Foreskin melanocyte (primary cell): ENCODE measurements at places on chromosomes 6 and 20.

- DNase-seq = no peak
Observed at GRCh38 chr20:59386809-59387208, 86.4 kb downstream of the EDN3 start.

- DNase-seq = peak; percentile 3
Observed at GRCh38 chr6:81682235-81682795, 70.2 kb downstream of the TENT5A start.

- no peak for DNase-seq
Observed at GRCh38 chr6:37177935-37178517, 8.1 kb downstream of the PIM1 start.

GRCh38 chr6:123022975-123023374, 26.9 kb downstream of the CLVS2 start:
- no peak for DNase-seq

DNA sequence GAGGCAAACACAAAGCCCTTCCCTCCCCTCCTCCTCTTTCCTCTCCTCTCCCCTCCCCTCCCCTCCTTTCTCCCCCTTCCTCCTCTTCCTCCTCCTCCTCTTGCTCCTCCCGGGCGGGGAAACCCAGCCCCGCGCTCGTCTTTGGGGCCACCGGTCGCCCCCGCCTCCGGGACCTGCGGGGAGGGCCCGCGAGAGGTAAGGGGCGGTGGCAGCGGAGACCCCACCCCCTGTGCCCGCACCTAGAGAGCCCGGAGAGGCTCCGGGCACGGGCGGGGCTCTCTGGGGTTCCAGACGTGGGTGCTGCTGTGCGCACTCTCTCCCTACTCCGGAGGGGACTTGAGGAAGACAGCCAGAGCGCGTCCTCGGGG, at the start of gene RIN2:
Gene RIN2, plus strand, starts transcription at position 126 of the 368 bp plus-strand sequence. CDS start 131,344 bp downstream, outside the sequence.
- DNase-seq = no peak

DNA sequence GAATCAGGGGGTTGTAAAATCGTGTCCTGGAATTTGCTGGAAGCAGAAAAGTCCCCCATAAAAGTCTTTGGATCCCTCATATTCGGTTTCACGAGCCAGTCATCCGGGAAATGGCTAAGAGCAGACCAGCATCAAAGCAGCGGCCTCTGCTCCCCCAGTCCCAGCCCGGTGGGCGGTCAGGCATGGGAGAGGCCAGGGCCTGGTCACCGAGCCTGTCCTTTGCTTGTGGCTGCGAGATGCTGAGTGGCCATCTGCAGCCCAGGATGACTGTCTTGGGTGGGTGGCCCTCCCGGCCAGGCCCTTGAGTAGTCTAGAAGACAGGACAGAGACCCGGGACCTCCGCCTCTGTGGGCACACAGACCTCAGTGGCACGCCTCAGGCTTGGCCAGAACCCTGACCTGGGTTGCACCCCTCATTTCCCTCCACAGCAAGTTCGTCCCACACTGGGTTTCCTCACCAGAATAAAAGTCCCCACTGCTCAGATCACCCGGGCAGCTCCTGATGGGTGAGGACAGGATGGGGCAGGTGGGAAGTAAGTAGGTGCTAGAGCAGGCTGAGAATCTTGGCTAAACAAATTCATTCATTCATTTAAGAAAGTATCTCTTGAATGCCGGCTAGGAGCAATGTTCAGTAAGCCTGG, 172.1 kb downstream of the BMP7 start:
- no peak for DNase-seq

DNA sequence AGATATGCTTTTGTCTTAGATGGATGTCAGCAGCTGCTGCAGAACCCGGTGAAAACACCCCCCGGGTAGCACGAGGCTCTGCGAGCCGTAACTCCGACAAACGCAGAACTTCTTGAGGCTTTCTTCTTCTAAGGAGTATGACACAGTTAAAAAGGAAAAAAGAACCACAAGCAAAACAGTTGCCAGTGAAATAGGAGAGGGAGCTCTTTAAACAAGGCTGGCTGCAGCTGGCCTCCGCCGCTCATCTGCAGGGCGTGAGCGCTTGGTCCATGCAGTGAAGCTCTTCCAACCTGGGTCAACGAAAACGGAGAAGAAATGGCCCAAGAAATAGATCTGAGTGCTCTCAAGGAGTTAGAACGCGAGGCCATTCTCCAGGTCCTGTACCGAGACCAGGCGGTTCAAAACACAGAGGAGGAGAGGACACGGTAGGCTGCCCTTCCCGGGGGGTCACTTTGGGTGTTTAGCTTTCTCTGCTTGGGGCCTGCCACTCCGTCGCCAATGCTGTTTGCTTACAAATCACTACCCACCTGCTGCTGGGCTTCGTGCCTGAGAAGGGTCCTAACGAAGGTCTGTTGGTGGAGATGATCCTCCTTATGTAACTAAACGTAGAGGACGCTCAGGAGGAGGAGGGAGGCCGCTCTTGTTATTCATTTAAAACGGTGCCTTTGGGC, 13.2 kb downstream of the SYTL3 start:
- DNase-seq = peak; percentile 66

DNA sequence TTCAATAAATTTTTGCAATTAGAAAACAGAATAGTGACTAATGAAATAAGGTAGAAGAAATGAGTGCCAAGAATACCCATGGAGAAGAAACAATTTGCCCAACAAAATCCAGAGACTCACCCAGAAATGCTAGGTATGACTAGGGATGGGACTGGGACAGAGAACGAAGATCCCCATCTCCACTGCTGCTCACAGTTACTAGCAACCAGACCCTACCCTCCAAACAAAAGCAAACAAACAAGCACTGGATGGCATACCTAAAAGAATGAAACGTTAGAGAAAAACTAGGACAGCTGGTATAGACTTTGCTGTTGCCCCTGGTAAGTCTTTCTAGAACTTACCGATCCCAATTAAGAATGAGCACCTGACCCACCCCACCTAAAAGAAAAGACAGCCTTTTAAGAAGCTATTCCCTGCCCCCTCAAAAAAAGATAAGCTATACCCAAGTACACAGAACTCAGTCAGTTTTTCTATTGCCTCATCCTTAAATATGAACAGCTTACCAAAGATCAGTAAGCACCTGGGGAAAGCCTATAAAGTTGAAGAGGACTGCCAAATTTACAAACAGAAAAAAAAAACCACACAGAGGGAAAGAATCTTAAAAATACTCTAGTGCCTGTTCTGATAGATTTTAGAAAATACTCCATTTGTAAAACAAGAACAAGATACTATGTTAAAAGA, 31.7 kb downstream of the REPS1 start:
- no peak for DNase-seq

GRCh38 chr6:16196260-16196983, 42.0 kb upstream of the GMPR start:
- DNase-seq = no peak

DNA sequence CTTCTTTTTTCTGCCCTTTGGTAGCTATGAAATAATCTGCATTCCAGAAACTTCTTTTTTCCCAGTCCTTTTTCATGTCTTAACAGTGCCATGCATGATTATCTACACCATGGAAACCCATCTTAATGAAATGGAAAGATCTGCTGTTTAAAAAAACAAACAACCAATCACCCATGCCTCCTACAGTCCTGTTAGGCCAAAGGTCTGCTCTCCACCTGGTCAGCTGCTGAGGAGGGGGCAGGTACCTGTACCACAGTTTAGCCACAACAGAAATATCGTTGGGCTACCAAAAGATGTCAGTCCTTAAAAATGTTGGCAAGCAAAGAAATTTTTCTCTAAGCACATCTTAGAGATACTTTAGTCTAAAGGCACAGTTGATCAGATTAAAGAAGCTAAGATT, 112.6 kb downstream of the SLC16A10 start:
- DNase-seq = no peak

DNA sequence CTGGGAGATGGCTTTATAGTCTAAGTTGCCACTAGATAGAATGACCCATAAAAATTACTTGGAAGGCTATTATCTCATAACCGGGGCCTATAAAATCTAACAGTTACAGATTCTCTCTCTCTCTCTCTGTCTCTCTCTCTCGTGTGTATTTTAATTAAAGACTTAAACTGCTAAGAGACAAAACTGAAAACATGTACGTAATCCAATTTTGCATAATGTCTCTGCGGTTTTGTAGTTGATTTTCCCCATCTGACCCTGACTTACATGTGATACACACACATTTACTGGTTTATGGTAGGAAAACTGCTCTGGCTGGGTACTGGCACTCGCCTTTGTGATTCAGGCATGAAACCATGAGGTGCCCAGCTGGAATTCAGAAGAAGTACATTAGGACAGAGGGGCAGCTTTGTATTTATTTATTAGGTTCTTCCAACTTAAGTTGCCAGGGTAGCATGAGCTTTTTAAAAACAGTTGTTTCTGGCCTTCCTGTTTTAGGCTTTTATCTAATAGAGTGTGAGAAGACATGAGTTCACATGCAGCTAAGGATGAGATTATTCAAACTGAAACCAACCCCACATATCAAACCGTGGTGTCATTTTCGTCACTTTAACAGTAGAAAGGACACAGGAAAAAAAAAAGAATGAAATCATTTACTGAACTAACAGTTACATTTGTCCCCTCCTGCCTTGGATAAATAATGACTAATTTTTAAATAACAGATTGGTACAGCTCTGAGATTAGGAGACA, 182.5 kb downstream of the GMPR start:
- DNase-seq = no peak

GRCh38 chr6:94270091-94270948, 851.0 kb upstream of the EPHA7 start:
- no peak for DNase-seq

GRCh38 chr6:13239530-13240455, 88.5 kb downstream of the TBC1D7 start:
- DNase-seq = peak; percentile 88

DNA sequence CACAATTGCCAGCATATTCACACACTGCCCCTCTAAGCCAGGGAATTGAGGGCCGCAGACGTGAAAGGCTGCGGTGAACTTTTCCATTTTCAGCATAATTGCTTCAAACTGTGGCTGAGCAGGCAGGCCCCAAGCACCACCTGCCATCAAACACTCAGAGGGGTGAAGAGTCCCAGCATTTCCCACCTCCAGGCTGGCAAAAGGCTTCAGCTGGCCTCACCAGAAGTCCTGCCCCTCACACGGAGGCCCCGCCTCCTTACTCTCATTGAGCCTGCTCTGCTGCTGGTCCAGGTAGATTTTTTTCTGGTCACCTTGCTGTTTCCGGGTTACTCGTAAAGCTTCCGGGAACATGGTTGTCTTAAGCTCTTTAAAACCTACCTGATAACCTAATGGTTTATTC, 52.0 kb upstream of the PRELID3B start:
- DNase-seq = no peak

GRCh38 chr6:158033077-158033750, 51.6 kb downstream of the SYNJ2 start:
- DNase-seq = no peak

DNA sequence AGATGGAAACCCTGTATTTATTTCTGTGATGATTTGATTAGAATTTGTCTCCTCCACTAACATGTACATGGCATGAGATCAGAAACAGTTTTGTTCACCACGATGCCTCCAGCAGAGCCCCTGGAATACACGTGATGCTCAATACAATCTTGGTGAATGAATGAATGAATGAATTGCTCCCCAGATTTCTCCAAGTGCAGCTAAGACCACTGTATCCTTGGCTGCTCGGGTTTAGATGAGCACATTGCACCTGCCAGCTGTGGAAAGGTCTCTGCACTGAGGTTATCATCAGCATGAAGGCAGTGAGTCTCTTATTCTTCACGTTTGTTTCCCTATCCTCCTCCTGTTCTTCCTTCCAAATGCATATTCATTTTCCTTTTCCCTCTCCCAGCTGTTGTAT, 17.9 kb downstream of the CASS4 start:
- DNase-seq = no peak

DNA sequence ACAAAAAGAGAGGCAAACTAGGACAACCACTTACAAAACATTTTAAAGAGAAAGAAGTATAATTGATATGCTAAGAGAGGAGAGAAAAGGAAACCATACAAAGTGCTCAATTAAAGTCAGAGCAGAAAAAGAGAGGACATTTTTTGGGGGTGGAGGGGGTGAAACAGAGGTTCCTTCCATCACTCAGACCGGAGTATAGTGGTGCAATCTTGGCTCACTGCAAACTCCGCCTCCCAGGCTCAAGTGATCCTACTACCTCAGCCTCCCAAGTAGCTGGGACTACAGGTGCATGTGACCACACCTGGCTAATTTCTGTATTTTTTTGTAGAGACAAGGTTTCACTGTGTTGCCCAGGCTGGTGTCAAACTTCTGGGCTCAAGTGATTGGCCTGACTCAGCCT, 9.4 kb downstream of the WASF1 start:
- DNase-seq = no peak

- no peak for DNase-seq
Observed at GRCh38 chr6:72461144-72461543, 160.7 kb upstream of the KCNQ5 start.

DNA sequence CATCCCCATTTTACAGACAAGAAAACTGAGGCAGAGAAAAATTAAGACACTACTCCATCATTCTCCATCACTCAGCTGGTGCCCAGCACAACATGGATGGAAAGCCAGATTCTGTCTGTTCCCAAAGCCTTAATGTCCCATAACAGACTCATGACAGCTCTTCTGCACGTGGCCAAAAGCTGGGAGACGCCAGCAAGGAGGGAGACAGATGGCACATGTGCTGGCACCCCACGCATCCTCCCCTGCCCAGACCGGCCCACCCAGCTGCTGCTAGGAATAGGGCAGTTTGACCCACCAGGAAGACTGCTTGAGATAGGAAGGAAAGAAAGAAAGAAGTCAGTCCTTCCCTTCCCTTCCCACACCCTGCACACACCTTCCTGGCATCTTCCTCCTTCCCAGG, 96.3 kb downstream of the PREX1 start:
- no peak for DNase-seq

DNA sequence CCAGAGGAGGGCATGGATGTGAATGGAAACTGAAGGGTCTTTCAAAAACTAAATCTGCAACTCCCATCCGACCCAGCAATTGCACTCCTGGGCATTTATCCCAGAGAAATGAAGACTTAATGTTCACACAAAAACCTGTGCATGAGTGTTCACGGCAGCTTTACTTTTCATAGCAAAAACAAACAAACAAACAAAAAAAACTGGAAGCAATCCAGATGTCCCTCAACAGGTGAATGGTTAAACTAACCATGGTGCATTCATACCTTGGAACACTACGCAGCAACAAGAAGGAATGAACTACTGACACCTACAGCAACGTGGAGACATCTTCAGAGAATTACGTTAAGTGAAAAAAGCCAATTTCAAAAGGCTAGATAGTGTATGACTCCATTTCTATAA, 32.2 kb downstream of the PMEPA1 start:
- DNase-seq = no peak

- DNase-seq = no peak
Observed at GRCh38 chr6:83770910-83771309, 62.0 kb upstream of the SNAP91 start.

GRCh38 chr20:9838378-9839295, at the start of gene PAK5:
TSS of gene PAK5 (minus strand) at chr20:9839076. CDS start at chr20:9644328, 194,748 bp downstream.
- no peak for DNase-seq

- DNase-seq = no peak
Observed at GRCh38 chr6:66638518-66638917, 931.5 kb upstream of the EYS start.
